ENCODE measurements at places on chromosomes 1 and 21. TPM values are rescaled to one million over a fixed set of nuclear protein-coding genes. Genes with fewer than 3 reads are reported as not detected.

Gene HTR1D
- total RNA-seq = not detected

Gene LRRC39
- total RNA-seq = 4.2 TPM

Gene UBL4B
- not detected for total RNA-seq

Gene UBAP2L
- total RNA-seq = 55.4 TPM

Gene MFSD2A
- 7.5 TPM for total RNA-seq

Gene C1QC
- total RNA-seq = 47.9 TPM

GRCh38 chr1:10450836-10451235 is 1.0 kb downstream of the CORT start:
- no peak for DNase-seq
- no peak overlapping the region for H3K27ac ChIP-seq
- H3K27me3 ChIP-seq = peaks cover 32% of the 10 kb centered on the region
- H3K36me3 ChIP-seq = no peaks in the 10 kb centered on the region

- no peaks in the 10 kb centered on the region for H3K27me3 ChIP-seq
- peaks cover 78% of the 10 kb centered on the region for H3K4me1 ChIP-seq
- H3K27ac ChIP-seq = peak overlapping the region; percentile 85
- H3K4me3 ChIP-seq = no peak overlapping the region
- peak; percentile 81 for DNase-seq
- no peaks in the 10 kb centered on the region for H3K36me3 ChIP-seq
Measured at GRCh38 chr1:12448746-12449177, 169.2 kb downstream of the DHRS3 start.

- H3K27ac ChIP-seq = peak overlapping the region; percentile 50
- H3K4me1 ChIP-seq = peaks cover 16% of the 10 kb centered on the region
- DNase-seq = peak; percentile 85
- H3K36me3 ChIP-seq = peaks cover 71% of the 10 kb centered on the region
Measured at GRCh38 chr1:7975212-7975865, 13.8 kb downstream of the PARK7 start.

GRCh38 chr1:3918966-3919611 is 19.0 kb upstream of the C1orf174 start:
- peaks cover 4% of the 10 kb centered on the region for H3K4me1 ChIP-seq
- no peak overlapping the region for H3K27ac ChIP-seq
- no peaks in the 10 kb centered on the region for H3K27me3 ChIP-seq
- H3K36me3 ChIP-seq = no peaks in the 10 kb centered on the region
- no peak overlapping the region for H3K4me3 ChIP-seq

DNA sequence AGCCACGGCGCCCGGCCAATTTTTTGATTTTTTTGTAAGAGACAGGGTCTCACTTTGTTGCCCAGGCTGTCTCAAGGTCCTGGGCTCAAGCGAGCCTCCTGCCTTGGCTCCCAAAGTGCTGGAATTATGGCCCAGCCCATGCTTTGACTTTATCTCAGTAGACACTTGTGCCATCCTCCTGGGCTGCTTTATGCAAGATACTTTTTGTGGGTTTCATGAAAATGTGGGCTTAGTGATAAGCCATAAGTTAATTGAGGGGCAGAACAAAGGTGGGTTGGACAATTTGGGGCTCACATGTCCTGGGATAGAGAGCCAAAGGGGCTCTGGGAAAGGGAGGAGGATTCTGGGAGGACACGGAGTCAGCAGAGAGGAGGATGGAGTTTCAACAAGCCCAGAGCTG is 22.0 kb downstream of the ALPL start:
- H3K36me3 ChIP-seq = no peaks in the 10 kb centered on the region
- H3K27me3 ChIP-seq = no peaks in the 10 kb centered on the region
- no peaks in the 10 kb centered on the region for H3K4me1 ChIP-seq
- no peak overlapping the region for H3K27ac ChIP-seq
- no peak for DNase-seq
- no peak overlapping the region for H3K4me3 ChIP-seq

- H3K4me1 ChIP-seq = peaks cover 48% of the 10 kb centered on the region
- no peak for DNase-seq
- H3K4me3 ChIP-seq = no peak overlapping the region
- H3K27ac ChIP-seq = peak overlapping the region; percentile 85
Measured at GRCh38 chr1:86499987-86500593, 31.4 kb downstream of the CLCA1 start.

GRCh38 chr1:117686907-117687306 is 81.1 kb downstream of the TENT5C start:
- no peak overlapping the region for H3K27ac ChIP-seq
- no peaks in the 10 kb centered on the region for H3K27me3 ChIP-seq
- no peak for DNase-seq
- peaks cover 54% of the 10 kb centered on the region for H3K4me1 ChIP-seq
- no peak overlapping the region for H3K4me3 ChIP-seq

DNA sequence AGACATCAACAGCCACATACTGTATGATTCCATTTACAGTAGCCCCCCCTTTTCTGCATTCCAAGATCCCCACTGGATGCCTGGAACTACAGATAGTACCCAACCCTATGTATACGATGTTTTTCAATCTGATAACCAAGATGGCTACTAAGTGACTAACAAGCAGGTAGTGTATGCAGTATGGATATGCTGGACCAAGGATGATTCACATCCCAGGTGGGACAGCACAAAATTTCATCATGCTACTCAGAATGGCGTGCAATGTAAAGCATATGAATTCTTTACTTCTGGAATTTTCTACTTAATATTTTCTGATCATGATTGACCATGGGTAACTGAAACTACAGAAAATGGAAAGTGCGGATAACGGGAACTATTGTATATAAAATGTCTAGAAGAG is 30.0 kb upstream of the MRPS6 start:
- no peak overlapping the region for H3K27ac ChIP-seq
- no peaks in the 10 kb centered on the region for H3K4me1 ChIP-seq
- no peak overlapping the region for H3K4me3 ChIP-seq
- DNase-seq = no peak

- H3K27ac ChIP-seq = no peak overlapping the region
- no peaks in the 10 kb centered on the region for H3K36me3 ChIP-seq
- no peaks in the 10 kb centered on the region for H3K4me1 ChIP-seq
- no peak for DNase-seq
- H3K27me3 ChIP-seq = no peaks in the 10 kb centered on the region
Measured at GRCh38 chr1:47646676-47647075, 208.8 kb downstream of the FOXD2 start.

GRCh38 chr1:245079021-245079609 is 75.7 kb upstream of the KIF26B start:
- H3K4me1 ChIP-seq = peaks cover 8% of the 10 kb centered on the region
- no peak overlapping the region for H3K4me3 ChIP-seq
- H3K27ac ChIP-seq = no peak overlapping the region
- no peaks in the 10 kb centered on the region for H3K27me3 ChIP-seq
- no peak for DNase-seq

DNA sequence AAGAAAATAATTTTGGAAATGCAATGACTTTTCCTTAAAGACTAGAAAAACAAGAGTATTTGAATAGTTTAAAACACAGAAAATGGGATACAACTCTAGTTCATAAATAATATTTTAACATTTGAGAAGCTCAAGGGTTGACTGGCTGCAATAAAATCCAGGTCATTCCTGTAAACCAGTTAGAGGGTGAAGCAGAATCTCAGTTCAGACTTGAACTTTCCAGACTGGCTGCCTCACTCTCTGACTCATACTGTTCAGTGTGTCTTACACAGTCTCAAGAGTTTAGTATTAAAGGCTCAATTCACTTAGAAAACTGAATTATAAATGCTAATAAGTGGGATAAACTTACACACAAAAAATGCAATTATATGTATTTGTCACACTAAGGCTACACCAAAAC is 89.9 kb downstream of the RAVER2 start:
- H3K27ac ChIP-seq = no peak overlapping the region
- peaks cover 16% of the 10 kb centered on the region for H3K36me3 ChIP-seq
- no peaks in the 10 kb centered on the region for H3K4me1 ChIP-seq
- H3K27me3 ChIP-seq = no peaks in the 10 kb centered on the region
- no peak for DNase-seq

GRCh38 chr1:47963568-47964358 is 33.4 kb downstream of the TRABD2B start:
- H3K27ac ChIP-seq = no peak overlapping the region
- DNase-seq = peak; percentile 74
- no peaks in the 10 kb centered on the region for H3K36me3 ChIP-seq
- peaks cover 23% of the 10 kb centered on the region for H3K4me1 ChIP-seq
- no peaks in the 10 kb centered on the region for H3K27me3 ChIP-seq

DNA sequence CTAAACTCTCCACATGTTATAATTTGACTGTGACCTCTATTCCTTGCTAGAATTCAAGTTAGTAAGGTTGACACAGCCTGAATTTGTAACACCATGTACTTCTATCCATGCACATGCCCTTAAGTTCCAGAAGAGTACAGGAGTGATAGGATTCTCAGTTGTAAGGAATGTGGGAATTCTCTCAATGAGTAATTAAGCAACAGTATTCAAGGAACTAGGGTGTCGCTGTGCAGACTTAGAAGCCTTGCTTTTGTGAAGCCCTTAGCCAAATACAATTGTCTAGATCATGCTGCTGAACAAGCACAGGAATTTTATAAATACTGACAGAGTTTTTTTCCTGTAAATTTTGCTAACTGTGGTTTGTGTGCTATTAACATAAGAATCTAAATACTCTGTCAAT is 276.3 kb upstream of the PTBP2 start:
- DNase-seq = no peak
- H3K36me3 ChIP-seq = no peaks in the 10 kb centered on the region
- H3K27ac ChIP-seq = no peak overlapping the region
- H3K27me3 ChIP-seq = no peaks in the 10 kb centered on the region
- H3K4me1 ChIP-seq = no peaks in the 10 kb centered on the region
- no peak overlapping the region for H3K4me3 ChIP-seq

GRCh38 chr1:62218604-62219003 is 24.0 kb downstream of the L1TD1 start:
- no peaks in the 10 kb centered on the region for H3K36me3 ChIP-seq
- H3K4me3 ChIP-seq = no peak overlapping the region
- no peak for DNase-seq
- no peaks in the 10 kb centered on the region for H3K27me3 ChIP-seq

GRCh38 chr1:196309386-196309785 is 298.9 kb downstream of the KCNT2 start:
- H3K27ac ChIP-seq = no peak overlapping the region
- no peak for DNase-seq
- no peaks in the 10 kb centered on the region for H3K36me3 ChIP-seq
- H3K27me3 ChIP-seq = no peaks in the 10 kb centered on the region
- no peaks in the 10 kb centered on the region for H3K4me1 ChIP-seq

DNA sequence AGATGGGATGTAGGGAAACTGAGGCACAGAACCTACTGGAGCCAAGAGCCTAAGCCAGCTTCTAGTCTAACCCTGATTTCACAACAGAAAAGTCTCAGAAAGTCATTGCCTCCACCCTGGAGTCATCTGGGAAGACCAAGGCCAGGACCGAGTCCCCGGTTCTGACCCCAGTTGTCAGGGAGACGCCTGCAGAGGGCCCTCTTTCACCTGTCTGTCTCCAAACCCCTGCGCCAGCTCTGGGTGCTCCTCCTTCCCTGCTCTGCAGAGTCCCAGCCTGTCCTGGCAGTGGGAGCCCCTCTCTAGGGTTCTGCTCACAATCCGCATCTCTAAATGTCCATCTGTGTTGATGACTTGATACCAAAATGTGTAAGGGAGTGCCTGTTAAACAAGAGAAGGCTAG is 149.7 kb downstream of the PGBD5 start:
- peaks cover 34% of the 10 kb centered on the region for H3K36me3 ChIP-seq
- H3K27me3 ChIP-seq = no peaks in the 10 kb centered on the region
- H3K27ac ChIP-seq = no peak overlapping the region
- H3K4me1 ChIP-seq = peaks cover 4% of the 10 kb centered on the region

DNA sequence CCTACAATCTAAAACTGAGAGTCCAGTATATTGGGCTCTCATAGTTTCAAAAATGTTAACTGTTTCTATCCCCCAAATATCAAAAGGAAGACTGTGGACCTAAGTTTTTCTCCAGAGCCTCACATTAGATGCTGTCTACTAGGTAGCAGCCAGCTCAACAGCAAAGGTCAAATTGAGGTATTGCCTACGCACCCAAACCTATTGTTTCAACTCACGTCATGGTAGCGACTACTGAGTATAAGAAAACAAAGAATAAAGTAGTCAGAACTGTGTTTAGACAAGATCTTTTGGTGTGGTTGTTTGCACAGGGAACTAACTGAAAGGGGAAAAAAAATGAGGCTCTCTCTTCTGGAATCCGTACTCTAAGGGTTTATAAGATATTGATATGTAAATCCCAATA is 173.2 kb downstream of the LBR start:
- H3K4me3 ChIP-seq = no peak overlapping the region
- no peaks in the 10 kb centered on the region for H3K27me3 ChIP-seq
- H3K27ac ChIP-seq = no peak overlapping the region
- DNase-seq = no peak
- no peaks in the 10 kb centered on the region for H3K36me3 ChIP-seq

DNA sequence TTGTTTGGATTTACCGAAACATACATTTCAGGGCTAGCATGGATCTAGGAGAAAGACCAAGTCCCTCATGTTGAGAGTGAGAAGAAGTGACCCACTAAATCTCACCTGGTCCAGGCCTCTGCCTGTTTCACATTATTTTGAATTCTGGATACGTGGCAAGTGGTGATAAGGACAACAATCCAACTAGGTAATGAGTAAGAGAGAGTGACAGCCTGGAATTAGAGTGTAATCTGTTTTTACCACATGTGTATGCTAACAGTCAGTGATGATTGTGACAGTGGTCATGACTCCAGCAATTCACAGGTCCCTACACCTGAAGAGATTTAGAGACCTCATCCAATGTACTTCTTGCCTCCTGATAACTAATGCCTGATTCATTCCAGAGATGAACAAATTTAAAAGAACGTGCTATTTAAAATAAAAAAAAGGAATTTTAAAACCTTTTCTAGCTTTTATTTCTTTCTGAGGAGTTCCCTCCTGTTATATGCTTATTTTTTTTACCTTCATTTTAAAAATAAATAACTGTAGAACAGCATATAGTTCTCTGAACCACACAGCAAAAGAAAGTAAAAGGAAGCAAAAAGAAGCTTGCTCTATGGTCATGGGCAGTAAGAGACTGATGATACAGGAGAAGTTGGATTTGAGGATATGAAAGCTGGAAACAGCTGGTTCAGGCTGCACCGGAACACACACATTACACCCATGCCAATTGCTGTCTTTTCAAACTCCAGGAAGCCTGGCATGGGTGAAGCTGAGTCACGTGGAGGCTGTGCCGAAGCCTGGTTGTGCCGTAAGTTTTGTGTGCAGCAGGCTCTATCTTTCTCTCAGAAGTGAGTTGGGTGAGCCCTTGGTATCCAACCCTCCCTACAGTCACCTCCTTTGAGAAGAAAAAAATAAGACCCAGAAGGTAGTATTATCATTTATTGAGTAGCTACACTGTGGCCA is 14.7 kb downstream of the C1orf116 start:
- no peak overlapping the region for H3K27ac ChIP-seq
- H3K27me3 ChIP-seq = no peaks in the 10 kb centered on the region
- H3K36me3 ChIP-seq = no peaks in the 10 kb centered on the region
- DNase-seq = no peak
- H3K4me1 ChIP-seq = no peaks in the 10 kb centered on the region
- H3K4me3 ChIP-seq = no peak overlapping the region

DNA sequence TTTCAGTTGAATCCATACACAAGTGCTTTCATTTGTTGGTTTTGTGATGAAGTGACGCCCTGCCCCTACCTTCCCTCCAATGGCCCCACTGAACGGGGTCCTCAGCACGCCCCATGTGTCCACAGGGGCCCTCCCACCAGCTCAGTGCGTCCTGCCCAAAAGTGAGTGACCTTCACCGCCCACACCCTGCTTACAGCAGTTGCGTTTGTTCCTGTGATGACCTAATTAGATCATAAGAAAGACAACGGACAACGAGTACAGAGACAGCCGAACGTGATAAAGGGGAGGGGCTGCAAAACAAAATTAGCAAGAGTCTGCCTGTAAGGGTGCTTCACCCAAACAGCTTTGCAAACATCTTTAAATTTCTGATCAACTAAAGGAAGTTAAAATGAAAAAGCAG is 38.2 kb upstream of the RIPK4 start:
- peaks cover 4% of the 10 kb centered on the region for H3K36me3 ChIP-seq
- no peak overlapping the region for H3K4me3 ChIP-seq
- H3K27ac ChIP-seq = no peak overlapping the region
- H3K27me3 ChIP-seq = no peaks in the 10 kb centered on the region

Data from sigmoid colon (tissue), 7 donors.